ENCODE measurements at places on chromosomes 13 and 19. TPM values are rescaled to one million over a fixed set of nuclear protein-coding genes. Genes with fewer than 3 reads are reported as not detected.

DNA sequence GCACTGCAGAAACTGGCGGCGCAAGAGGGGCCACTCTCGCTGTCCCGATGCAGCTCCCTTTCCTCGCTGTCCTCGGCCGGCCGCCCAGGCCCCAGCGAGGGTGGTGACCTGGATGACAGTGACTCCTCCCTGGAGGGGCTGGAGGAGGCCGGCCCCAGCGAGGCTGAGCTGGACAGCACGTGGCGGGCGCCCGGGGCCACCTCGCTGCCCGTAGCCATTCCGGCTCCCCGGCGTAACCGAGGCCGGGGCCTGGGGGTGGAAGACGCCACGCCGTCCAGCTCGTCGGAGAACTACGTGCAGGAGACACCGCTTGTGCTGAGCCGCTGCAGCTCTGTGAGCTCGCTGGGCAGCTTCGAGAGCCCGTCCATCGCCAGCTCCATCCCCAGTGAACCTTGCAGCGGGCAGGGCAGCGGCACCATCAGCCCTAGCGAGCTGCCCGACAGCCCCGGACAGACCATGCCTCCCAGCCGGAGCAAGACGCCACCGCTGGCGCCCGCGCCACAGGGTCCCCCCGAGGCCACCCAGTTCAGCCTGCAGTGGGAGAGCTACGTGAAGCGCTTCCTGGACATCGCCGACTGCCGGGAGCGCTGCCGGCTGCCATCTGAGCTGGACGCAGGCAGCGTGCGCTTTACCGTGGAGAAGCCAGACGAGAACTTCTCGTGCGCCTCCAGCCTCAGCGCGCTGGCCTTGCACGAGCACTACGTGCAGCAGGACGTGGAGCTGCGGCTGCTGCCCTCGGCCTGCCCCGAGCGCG lies 12.4 kb downstream of the C19orf25 start:
- no peak for DNase-seq
- H3K4me1 ChIP-seq = peaks cover 35% of the 10 kb centered on the region
- H3K4me3 ChIP-seq = no peak overlapping the region
- H3K27me3 ChIP-seq = peaks cover 33% of the 10 kb centered on the region

MEIOSIN gene
- not detected for polyA plus RNA-seq

SKA3 gene
- 9.0 TPM for polyA plus RNA-seq

SIAH3 gene
- 0.06 TPM for polyA plus RNA-seq

GFY gene
- not detected for polyA plus RNA-seq

GRCh38 chr19:30344446-30345425 lies 27.4 kb upstream of the ZNF536 start:
- H3K36me3 ChIP-seq = no peaks in the 10 kb centered on the region
- H3K27me3 ChIP-seq = no peaks in the 10 kb centered on the region
- DNase-seq = no peak
- no peaks in the 10 kb centered on the region for H3K4me1 ChIP-seq

GRCh38 chr19:17027535-17027975 lies 945 bp upstream of the CPAMD8 start:
- no peaks in the 10 kb centered on the region for H3K36me3 ChIP-seq
- DNase-seq = no peak
- no peaks in the 10 kb centered on the region for H3K4me1 ChIP-seq
- H3K27ac ChIP-seq = no peak overlapping the region
- H3K27me3 ChIP-seq = peaks cover 32% of the 10 kb centered on the region

- H3K27ac ChIP-seq = peak within 1 kb of the TSS; percentile 90
- H3K4me1 ChIP-seq = no peaks in the 10 kb centered on the region
- H3K36me3 ChIP-seq = peaks cover 5% of the 10 kb centered on the region
- peak; percentile 89 for DNase-seq
Observed at GRCh38 chr19:4669723-4670480, at the start of gene MYDGF. Gene MYDGF (minus strand): TSS chr19:4670342. CDS start chr19:4670334, 8 bp downstream.

DNA sequence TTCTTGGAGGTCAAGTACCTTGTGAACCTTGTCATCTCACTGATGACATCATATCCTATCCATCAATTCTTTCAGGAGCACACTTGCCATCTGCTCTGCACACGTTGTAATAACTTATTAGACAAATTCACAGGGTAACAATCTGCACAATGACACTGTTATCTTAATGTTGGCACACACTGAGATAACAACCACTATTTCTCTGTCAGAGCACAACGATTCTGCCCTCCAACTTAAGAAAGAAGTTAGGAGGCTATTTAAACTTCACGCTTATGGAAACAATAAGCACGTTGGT lies 351.3 kb downstream of the DACH1 start:
- DNase-seq = peak; percentile 70
- no peak overlapping the region for H3K27ac ChIP-seq
- no peaks in the 10 kb centered on the region for H3K4me1 ChIP-seq
- peaks cover 2% of the 10 kb centered on the region for H3K36me3 ChIP-seq

ERVK3-1 gene
- 49.5 TPM for polyA plus RNA-seq

- peaks cover 14% of the 10 kb centered on the region for H3K36me3 ChIP-seq
- H3K27me3 ChIP-seq = no peaks in the 10 kb centered on the region
- H3K4me1 ChIP-seq = no peaks in the 10 kb centered on the region
- H3K27ac ChIP-seq = no peak overlapping the region
- H3K4me3 ChIP-seq = no peak overlapping the region
Observed at GRCh38 chr13:32660227-32660626, 74.0 kb downstream of the PDS5B start.

DNA sequence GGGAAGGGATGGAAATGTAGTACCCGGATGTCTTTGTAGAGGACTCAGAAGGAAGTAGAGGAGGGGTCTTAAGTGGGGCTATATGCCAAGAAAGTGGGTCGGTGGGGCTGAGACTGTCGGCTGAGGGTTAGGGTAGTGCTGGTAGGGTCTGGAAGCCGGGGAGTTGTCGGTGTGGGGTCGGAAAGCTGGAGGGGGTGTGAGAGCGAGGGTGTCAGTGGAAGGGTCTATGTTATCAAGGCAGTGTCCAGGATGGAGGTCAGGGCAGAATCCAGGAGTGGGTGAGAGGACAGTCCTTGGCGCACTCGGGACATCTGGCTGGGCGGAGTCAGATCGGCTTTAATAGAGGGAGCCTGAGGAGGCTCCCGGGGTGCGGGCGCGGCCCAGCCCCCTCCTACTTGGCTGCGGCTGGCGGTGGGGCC lies 1.7 kb downstream of the HSPB6 start:
- H3K27ac ChIP-seq = peak overlapping the region; percentile 17
- H3K4me1 ChIP-seq = no peaks in the 10 kb centered on the region
- no peaks in the 10 kb centered on the region for H3K27me3 ChIP-seq
- no peak for DNase-seq
- H3K4me3 ChIP-seq = peak overlapping the region; percentile 10

GRCh38 chr13:106573868-106574267 lies 5.9 kb upstream of the ARGLU1 start:
- DNase-seq = no peak
- H3K27me3 ChIP-seq = no peaks in the 10 kb centered on the region
- no peaks in the 10 kb centered on the region for H3K36me3 ChIP-seq
- H3K4me1 ChIP-seq = no peaks in the 10 kb centered on the region

DNA sequence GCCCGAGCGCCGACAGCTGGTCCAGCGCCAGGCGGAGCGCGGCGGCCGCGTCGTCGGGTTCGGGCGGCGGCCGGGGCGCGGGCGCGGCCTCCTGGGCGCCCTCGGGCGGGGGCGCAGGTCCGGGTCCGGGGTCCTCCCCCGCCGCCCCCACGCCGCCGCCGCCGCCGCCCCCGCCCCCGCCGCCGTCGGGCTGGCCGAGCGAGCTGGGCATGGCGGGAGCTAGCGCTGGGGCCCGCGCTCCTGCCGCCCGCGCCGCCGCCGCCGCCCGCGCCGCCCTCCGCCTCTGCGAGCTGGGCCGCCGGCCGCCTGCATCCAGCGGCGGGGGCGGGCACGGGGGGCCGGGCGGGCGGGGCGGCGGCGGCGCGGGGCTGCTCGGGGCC lies 287 bp downstream of the MEX3D start:
- no peak overlapping the region for H3K27ac ChIP-seq
- H3K4me1 ChIP-seq = peaks cover 10% of the 10 kb centered on the region
- no peaks in the 10 kb centered on the region for H3K36me3 ChIP-seq
- DNase-seq = no peak

LILRA1 gene
- 0.61 TPM for polyA plus RNA-seq

GRCh38 chr19:46181388-46181779 lies 33.3 kb downstream of the IGFL2 start:
- peaks cover 17% of the 10 kb centered on the region for H3K27me3 ChIP-seq
- H3K36me3 ChIP-seq = no peaks in the 10 kb centered on the region
- DNase-seq = no peak
- H3K4me1 ChIP-seq = no peaks in the 10 kb centered on the region

GRCh38 chr19:54739587-54740497 lies 1.5 kb downstream of the KIR2DL3 start:
- no peak for DNase-seq
- no peaks in the 10 kb centered on the region for H3K27me3 ChIP-seq
- H3K4me1 ChIP-seq = no peaks in the 10 kb centered on the region
- H3K36me3 ChIP-seq = no peaks in the 10 kb centered on the region

GRCh38 chr13:75443356-75443958 lies 38.5 kb downstream of the TBC1D4 start:
- H3K27me3 ChIP-seq = no peaks in the 10 kb centered on the region
- H3K36me3 ChIP-seq = no peaks in the 10 kb centered on the region
- no peak overlapping the region for H3K4me3 ChIP-seq
- peaks cover 4% of the 10 kb centered on the region for H3K4me1 ChIP-seq
- peak; percentile 19 for DNase-seq
- no peak overlapping the region for H3K27ac ChIP-seq

ZNF302 gene
- 13.2 TPM for polyA plus RNA-seq

MYADM gene
- polyA plus RNA-seq = 36.6 TPM

- H3K4me1 ChIP-seq = peaks cover 2% of the 10 kb centered on the region
- no peak overlapping the region for H3K4me3 ChIP-seq
- peak overlapping the region; percentile 89 for H3K27ac ChIP-seq
- H3K27me3 ChIP-seq = no peaks in the 10 kb centered on the region
- no peak for DNase-seq
Observed at GRCh38 chr19:10566658-10567410, 1.0 kb upstream of the KRI1 start.

GRCh38 chr19:33998302-33998701 lies 174.0 kb upstream of the LSM14A start:
- H3K27ac ChIP-seq = no peak overlapping the region
- no peak overlapping the region for H3K4me3 ChIP-seq
- no peaks in the 10 kb centered on the region for H3K4me1 ChIP-seq
- H3K36me3 ChIP-seq = no peaks in the 10 kb centered on the region
- DNase-seq = no peak
- H3K27me3 ChIP-seq = no peaks in the 10 kb centered on the region

GRCh38 chr13:114100446-114101357 lies 31.7 kb downstream of the RASA3 start:
- H3K4me1 ChIP-seq = no peaks in the 10 kb centered on the region
- peaks cover 10% of the 10 kb centered on the region for H3K36me3 ChIP-seq
- DNase-seq = no peak
- H3K27me3 ChIP-seq = no peaks in the 10 kb centered on the region

DNA sequence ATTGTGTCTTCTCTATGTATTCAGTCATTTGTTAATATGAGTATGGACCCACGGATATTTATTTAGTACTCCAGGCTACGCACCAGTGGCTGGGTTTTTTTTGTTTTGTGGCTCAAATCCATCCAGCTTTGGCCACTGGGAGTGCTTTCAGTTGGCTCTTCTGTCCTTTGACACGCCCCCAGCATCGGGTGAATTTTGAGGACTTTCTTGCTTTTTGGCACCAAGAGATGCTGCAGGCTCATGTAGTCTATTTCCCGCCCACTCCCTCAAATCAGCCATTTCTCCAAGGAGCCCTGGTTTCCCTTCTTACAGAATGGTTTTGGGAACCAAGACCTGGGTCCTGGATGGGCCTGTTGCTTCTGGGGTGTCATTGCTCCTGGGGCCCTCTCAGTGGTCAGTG lies 55.8 kb downstream of the SMARCA4 start:
- H3K27ac ChIP-seq = no peak overlapping the region
- no peaks in the 10 kb centered on the region for H3K27me3 ChIP-seq
- H3K4me3 ChIP-seq = no peak overlapping the region
- no peaks in the 10 kb centered on the region for H3K4me1 ChIP-seq

DNA sequence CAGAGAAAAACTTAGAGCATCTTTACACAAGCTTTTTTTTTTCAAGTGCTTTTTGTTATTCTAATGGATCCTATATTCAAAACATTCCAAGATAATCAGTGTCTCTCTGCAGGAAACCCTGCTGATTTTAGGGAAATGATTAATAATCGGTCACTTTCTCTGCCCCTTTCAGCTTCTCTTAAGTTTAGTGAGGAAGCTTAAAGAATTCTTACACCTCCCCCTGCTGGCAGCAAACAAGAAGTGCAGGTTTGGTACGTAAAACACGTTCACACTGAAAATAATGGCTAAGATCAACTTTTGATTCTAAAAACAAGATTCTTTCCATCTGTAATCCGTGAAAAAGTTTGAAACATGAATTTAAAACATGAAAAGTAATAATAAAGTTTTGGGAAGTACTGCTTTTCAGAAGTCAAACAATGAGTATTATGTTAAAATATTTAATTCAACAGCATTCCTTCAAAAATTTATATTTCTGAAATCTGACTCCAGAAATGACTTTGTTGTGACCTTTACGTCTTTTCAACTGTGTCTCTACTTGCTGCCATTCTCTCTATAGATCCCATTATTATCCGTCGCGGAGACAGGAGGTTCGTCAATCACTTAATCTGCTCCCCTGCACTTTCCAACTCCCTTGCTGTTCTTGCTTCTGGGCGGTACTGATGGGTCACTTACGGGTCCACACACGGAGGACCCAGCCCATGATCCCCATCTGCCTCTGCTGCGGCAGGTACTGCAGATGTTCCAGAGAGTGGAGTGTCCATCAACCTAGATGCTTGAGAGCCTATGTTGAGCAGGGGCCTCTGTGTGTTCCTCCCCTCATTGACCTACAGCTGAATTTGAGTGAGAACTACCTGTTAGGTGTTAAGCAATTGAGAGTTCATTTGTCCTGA lies 203.1 kb upstream of the EDNRB start:
- H3K36me3 ChIP-seq = no peaks in the 10 kb centered on the region
- no peak overlapping the region for H3K4me3 ChIP-seq
- no peaks in the 10 kb centered on the region for H3K4me1 ChIP-seq
- no peaks in the 10 kb centered on the region for H3K27me3 ChIP-seq
- H3K27ac ChIP-seq = no peak overlapping the region
- peak; percentile 37 for DNase-seq

DNA sequence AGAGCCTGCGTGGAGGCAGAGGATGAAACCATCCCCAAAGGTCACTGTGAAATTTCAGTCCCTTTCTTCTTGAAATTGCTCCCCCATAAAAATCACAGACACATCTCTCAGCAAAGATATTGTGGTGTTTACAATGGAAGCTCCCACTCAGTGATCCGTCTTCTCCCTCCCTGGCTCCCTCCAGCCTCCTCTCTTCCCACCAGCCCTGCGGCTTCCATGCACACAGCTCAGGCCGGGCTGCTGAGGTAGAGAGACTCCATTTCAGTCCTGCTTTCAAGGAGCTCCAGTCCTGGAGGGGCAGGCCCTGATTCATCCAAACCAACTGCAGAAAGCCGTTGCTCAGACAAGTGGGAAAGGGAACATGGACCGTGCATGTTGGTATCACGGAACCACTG lies 24.0 kb upstream of the MIER2 start:
- H3K4me1 ChIP-seq = no peaks in the 10 kb centered on the region
- H3K4me3 ChIP-seq = no peak overlapping the region
- H3K27me3 ChIP-seq = peaks cover 6% of the 10 kb centered on the region
- H3K27ac ChIP-seq = no peak overlapping the region
- no peak for DNase-seq

ZNF175 gene
- polyA plus RNA-seq = 2.2 TPM

GRCh38 chr13:24251525-24251924 lies 57.9 kb upstream of the C1QTNF9 start:
- H3K27ac ChIP-seq = no peak overlapping the region
- peak; percentile 61 for DNase-seq
- no peaks in the 10 kb centered on the region for H3K27me3 ChIP-seq

- H3K4me3 ChIP-seq = no peak overlapping the region
- H3K4me1 ChIP-seq = no peaks in the 10 kb centered on the region
- peak overlapping the region; percentile 42 for H3K27ac ChIP-seq
- no peaks in the 10 kb centered on the region for H3K36me3 ChIP-seq
- DNase-seq = no peak
Observed at GRCh38 chr13:30998136-30999088, 66.0 kb downstream of the TEX26 start.

CGB1 gene
- not detected for polyA plus RNA-seq

Measured in small intestine (tissue), 16 donors.